ENCODE measurements at places on chromosomes 11 and 22.
A peak's percentile ranks its signal among the peaks of the same experiment; 100 is the strongest.

DNA sequence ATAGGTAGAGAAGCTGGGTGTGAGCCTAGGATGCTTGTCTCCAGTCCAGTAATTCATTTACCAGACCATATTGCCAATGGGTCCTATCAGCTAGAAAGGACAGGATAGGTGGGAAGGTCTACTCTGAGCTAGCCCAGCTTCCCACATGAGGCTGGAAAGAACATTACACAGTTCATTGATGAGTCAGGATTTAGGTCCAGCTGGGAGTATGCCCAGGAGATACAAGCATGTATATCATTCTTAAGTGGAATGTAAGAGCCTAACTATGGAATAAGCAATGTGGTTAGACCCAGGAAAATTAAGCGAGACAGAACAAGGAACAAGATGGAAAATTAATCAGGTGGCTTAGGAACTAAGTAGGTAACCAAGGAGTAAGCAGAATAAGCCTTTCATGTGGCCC is 59.0 kb upstream of the TBCEL start:
- no peak for DNase-seq

GRCh38 chr11:116375221-116375620 is 397.6 kb downstream of the BUD13 start:
- no peak for DNase-seq

GRCh38 chr11:80414181-80415165 is 973.6 kb upstream of the TENM4 start:
- DNase-seq: no peak

GRCh38 chr22:39724390-39724789 is 153.8 kb downstream of the CACNA1I start:
- no peak for DNase-seq

- no peak for DNase-seq
Measured at GRCh38 chr22:32717337-32718240, 83.9 kb upstream of the TIMP3 start.

GRCh38 chr11:67283481-67283963 is 5.6 kb upstream of the ANKRD13D start:
- peak; percentile 2 for DNase-seq

DNA sequence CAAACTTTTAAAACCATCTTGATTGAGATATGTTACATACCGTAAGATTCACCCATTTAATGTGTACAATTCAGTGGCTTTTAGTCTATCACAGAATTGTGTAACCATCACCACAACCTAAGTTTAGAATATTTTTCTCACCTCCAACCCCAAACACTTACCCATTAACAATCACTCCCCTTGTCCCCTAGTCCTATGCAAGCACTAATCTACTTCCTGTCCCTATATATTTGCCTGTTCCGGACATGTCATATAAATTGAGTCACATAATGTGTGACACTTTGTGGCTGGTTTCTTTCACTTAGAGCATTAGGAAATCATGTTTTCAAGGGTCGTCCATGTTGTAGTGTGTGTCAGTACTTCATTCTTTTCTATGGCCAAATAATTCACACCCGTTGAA is 38.8 kb downstream of the RASSF10 start:
- DNase-seq: no peak

- no peak for DNase-seq
Measured at GRCh38 chr11:125389339-125390166, 106.5 kb downstream of the FEZ1 start.

DNA sequence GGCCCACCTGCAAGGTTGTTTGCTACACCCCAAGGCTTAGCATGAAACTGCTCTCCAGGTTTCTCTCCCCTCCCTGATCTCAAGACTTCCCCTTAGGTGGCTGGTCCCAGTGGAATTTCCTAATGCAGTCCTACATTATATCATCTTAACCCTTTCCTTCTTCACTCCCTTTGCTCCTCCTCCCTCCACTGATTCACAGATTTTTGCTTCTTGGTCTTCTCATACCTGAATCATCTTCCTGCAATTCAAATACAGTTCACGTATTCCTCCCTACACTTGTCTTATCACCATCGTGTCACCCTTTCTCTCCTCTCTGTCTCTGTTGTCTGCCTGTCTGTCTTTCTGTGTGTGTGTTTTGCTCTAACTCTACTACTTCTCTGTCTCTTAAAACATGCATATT is 17.0 kb downstream of the MMP10 start:
- no peak for DNase-seq

- DNase-seq: no peak
Measured at GRCh38 chr11:2515401-2516275, 70.8 kb downstream of the KCNQ1 start.

DNA sequence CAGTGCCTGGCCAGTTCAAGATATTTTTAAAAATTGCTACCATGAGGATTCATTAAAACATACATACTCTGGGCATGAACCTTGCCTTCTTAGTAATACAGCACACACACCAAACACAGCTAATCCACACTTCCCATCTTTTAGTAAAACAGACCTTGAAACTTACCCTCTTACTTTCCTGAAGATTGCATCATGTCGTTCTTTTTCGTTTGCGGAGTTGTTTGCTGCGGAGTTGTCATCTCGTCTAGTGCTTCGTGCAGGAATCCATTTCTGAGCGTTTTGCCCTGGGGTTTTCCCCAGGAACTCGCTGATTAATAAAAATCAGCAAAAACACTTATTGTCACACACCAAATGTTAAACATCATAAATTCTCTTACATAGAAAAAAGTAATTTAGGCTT is 3.0 kb downstream of the EIF4G2 start:
- no peak for DNase-seq

GRCh38 chr22:37485395-37486223 is 575 bp downstream of the MFNG start:
- peak; percentile 28 for DNase-seq

DNA sequence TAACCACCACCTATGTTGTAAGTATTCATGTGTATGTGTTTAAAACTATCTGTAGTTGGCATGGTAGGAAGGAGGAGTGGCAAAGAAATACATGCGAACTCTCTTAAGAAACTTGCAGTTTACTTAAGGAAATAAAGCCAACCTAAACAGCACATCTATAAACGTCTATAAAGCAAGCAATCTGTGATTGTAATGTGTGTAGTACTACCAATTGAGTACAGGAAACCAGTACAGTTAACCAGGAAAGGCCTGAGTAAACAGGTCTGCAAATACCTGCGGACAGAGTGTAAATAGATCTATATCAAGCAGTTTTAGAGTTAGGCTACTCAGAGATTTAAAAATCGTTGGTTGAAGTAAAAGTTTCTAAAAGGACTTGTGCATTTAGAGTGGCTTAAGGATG is 59.5 kb upstream of the AMOTL1 start:
- DNase-seq: no peak

DNA sequence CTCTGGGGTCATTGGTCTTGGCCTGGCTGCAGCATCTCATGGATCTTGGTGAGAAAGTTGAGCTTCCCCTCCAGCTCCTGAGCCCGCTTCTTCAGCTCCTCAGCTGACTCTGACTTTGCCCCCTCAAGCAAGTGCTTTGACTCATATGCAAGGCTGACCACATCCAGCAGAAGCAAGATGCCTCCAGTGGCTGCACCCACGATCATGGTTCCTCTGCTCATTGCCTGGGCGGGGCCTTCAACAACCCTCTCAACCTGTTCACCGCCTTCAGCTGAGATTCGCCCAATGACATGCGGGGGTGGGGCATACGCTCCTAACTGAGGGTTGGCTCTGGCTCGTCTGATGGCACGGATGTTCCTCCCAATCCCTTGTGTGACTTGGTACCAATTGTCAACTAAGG is 11.9 kb downstream of the APOL2 start:
- no peak for DNase-seq

DNA sequence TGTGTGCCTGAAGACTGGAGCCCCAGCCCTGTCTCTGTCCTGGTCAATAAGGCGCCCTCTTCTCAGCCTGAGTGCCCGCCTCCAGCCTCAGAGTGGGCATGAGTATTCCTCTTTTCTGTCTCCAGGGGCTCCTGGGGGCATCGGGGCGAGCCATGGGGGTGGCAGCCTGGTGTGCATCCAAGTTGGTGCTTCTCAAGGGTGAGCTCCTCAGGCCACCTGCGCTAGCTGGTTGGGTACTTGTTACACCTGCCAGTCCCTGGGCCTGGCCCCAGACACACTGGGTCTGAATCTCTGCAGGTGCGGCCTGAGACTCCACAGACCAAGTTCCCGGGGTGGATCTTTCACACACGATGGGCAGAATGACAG is 168.6 kb upstream of the B3GAT1 start:
- no peak for DNase-seq

DNA sequence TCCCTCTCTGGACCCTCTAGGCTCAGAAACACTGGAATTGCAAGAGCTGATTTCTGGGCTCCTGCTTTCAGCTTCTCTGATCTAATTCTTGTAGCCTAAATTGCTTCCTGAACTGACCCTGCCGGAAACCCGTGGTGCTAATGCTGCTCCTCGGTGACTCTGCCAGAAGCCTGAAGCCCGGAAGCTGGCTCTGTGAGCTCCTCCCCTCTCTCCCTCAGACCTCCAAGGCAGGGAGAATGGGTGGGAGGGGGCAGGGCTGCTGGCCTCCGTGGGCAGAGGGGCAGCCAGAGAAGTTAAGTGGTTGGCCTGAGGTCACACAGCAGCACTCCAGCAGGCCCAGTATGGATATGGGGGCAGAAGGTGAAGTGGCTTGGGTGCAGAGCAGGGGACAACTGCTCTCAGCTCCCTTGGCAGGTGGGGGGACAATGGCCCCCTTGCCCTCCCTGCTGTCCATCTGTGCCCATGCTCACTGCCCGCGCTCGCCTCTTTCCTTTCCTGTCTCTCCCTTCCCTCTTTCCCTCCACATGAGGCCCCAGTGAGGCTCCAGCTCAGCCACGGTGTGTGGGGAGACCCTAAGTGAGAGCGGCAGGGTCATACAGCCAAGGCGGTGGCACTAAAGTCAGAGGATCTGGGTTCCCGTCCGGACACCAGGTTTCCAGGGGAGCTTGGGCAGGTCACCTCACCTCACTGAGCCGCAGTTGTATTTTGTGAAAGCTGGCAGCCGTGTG is 16.2 kb downstream of the CAPN5 start:
- DNase-seq: peak; percentile 74

GRCh38 chr11:69277074-69277809 is 16.7 kb upstream of the MYEOV start:
- DNase-seq: no peak
